Activated T-cell treated with anti-CD3 and anti-CD28 coated beads for 4 hours (primary cell): ENCODE measurements at places on chromosomes 11 and 22.

- DNase-seq = no peak
These were observed 9.5 kb downstream of the MACROD1 start for GRCh38 chr11:64156235-64157011.

GRCh38 chr22:25668437-25668836 is 73.6 kb upstream of the MYO18B start:
- DNase-seq = no peak

GRCh38 chr11:102560555-102561011 is 30.0 kb upstream of the MMP7 start:
- no peak for DNase-seq

DNA sequence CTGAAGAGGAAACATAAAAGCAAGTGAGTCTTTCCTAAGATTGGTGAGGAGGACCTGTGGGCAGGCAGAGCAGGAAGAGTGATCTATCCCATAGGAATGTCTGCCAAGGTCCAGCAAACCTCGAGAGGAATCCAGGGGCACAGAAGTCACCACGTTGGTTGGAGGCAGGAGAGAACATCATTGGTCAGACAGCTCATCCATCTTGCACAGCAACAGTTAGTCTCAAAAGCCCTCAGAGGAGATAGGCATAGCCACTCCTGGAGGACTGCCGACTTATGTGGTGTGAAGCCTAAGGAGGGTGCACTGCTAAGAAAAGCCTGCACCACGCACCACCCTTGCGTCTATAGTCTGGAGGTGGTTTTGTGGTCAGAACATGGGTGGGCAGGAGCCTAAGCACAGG is 109.1 kb downstream of the RASSF10 start:
- DNase-seq = no peak

GRCh38 chr11:43992183-43992582 is 49.7 kb downstream of the C11orf96 start:
- DNase-seq = no peak

DNA sequence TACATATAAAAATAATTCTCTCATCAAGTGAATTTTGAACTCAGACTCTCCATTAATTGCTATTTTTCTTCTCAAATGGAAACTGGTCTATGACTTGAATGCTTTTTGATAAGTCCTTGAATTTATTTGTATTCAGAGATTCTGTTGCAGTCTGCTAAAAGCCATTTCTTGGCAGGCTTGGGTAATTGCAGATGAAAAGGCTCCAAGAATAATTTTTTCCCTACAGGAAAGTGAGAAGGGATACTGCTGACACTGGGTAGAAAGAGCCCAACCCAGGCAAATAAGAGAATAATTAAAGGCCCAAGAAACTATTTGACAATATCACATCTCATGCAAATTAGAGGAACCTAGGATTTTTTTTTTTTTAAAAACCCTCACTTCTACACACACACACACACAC is 246.5 kb upstream of the DDI1 start:
- DNase-seq = no peak

DNA sequence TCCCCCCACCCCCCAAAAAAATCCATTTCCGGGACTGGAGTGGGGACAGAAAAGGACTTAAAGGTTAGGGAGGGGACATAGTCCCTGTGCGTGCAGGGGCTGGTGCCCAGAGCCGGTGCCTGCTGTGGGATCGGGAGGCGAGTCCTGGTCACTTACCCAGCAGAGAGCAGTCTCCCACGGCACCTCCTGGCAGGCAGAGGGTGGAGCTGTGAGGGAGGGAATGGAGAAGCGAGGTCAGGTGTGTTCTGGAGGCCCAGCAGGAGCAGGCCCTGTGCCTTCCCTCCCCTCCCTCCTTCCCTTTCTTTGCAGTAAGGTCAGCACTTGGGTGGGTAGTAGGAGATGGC is 28.4 kb downstream of the SHANK3 start:
- no peak for DNase-seq

- DNase-seq = no peak
These were observed 34.0 kb downstream of the AMPD3 start for GRCh38 chr11:10488934-10489691.

GRCh38 chr22:37566903-37567798 is 6.9 kb downstream of the CDC42EP1 start:
- peak; percentile 85 for DNase-seq

DNA sequence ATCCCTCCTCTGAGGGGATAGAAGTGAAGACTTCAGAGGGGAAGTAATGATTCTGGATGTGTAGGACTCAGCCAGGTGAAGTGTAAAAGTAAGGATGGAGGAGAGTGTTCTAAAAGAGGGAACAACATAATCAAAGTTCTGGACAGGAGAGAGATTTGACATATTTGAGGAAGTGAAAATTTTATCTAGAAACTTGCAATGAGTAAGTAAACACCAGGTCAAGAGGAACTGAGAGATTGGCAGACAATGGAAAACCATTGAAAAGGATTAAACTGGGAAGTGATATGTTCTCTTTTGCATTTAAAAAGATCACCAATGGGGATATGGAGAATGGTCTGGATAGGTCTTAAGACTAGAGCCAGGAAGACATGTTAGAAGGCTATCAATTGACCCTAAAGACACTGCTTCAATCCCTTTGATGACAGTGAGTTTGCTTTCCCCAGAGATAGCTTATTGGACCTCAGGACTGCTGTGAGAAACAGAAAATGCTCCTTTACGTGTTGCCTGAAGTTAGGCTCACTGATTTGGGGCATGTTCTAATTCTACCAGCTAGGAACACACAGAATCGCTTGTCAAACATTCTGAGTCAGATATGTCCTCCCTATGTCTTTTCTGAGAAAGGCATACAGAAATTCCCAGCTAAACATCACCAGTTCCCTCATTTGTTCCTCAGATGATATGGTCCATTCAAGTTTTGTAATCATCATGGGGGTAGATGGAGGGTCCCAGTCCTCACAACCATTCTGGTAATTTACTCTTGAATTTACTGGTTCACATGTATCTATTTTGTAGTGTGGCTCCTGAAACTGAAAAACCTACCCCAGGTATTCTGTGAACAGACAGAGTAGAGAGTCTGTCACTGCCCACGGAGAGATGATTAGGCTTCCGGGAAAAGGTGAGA is 144.9 kb downstream of the MAML2 start:
- DNase-seq = no peak

DNA sequence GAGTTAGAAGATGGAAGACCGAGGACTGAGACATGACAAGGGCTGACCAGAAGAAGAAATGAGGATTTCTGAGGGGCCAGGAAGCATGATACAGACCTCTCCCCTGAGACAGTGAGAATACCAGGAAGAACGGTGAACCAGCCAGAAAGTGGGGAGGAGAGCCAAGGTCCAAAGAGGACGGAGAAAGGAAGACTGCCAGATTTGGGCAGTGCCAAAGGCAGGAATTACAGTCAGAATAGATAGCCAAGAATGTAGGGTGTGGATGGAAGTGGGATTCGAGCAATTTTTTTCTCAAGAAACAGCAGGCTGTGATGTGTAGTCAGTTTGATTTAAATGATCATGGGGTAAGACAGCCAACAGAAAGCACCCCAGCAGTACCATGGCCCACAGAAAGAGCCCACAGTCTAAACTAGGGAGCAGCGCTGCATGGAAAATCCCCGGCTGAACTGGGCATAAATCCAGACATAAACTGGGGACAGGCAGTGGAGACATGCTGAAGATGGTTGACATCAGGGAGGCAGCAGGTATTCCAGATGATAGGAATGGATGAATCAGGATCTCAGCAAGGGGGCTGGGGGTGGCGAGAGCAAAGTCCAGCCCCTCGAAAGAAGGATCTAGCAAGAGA is 67.3 kb upstream of the BARX2 start:
- no peak for DNase-seq

DNA sequence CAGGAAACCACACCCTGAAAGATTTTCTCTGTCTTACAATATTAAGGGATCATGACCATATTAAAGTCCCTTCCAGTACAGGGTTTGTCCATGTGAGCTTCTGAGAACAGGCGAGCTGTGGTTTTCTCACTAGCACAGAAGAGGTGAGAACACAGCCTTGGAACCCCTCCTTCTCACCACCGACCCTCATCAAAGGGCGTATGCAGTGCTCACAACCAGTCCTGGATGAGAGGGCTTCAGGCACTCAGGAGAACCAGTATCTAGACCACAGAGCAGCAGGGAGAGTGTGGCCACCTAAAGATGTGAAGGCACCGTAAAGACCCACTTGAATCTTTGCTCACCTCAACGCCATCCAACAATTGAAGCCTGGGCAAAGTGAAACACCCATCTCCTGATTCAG is 397.0 kb downstream of the ETS1 start:
- no peak for DNase-seq

GRCh38 chr11:26842478-26843282 is 120.8 kb upstream of the SLC5A12 start:
- DNase-seq = no peak

DNA sequence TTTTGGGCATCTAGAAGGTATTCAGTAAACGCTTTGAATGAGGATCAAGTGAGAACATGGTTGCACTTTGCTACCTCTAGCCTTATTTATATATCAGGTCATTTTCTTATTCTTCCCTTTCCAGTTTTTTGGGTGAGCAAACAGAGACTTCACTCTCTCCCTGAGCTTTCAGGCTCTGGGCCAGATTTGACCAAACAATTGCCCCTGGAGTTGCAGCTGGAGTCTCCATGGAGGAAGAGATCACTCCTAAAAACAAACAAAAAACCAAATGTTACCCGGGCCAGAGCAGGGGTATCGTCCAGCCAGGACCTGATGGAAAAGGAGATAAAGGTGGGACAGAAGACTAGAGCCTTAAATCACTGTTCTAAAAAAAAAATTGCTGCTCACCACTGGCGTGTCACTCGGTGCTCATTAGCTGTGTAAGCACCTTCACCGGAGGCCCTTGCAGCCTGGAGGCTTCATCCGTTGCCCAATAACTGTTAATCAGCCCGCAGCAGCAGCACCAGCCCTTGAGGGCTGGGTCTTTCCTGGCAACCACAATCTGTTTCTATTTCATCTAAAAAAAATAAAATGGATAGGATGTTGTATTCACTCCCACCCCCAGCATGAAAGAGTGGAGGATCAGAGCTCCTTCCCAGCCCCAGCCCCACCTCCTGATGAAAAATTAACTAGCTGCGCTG is 125.0 kb downstream of the PKNOX2 start:
- DNase-seq = no peak

DNA sequence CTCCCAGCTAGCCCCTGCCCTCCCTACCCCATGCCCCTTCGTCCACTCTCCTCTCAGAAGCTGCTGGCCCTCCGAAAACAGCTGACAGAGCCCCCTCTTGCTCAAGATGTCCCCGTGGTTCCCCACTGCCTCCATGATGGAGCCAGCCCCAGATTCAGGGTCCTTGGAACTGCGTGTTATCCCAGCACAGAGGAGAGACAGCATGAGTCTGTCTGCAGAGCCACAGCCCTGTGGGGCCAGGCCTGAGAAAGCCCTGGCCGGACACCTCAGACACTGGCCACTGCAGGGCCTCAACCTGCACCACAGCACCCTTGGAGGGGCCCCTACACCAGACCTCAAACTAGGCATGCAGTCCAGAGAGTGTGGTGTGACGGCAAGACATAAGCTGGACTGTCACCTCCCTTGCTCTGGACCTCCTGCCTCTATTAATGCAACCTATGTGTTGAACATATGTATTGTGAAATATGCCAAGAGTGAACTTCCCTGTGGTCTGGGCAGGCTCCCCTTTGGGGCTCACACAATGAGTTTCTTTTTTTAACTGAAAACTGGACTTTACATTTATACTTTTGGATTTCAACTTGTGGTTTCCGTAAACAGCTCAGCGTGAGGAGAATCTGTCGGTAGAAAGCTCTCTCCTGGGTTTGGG is 9.6 kb downstream of the PNPLA5 start:
- no peak for DNase-seq

- DNase-seq = no peak
These were observed 231.9 kb upstream of the ISX start for GRCh38 chr22:34834059-34834458.

DNA sequence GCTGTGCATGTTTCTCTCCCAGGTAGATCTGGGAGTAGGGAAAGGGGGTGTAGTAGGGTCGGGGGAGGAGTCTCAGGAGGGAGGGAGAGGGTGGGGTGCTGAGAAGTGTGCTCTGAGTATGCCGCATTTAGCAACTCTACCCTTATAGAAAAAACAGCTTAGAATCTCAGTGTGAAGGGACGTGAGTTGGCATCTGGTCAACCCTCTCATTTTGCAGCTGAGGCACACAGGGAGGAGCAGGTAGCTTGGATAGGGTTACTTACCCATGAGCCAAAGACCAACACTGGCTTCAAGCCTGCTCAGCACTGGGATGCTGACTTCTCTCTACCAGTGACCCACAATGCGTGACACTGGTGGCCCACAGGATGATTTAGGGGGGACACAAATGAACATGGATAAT is 95.9 kb downstream of the FBXO7 start:
- DNase-seq = no peak

DNA sequence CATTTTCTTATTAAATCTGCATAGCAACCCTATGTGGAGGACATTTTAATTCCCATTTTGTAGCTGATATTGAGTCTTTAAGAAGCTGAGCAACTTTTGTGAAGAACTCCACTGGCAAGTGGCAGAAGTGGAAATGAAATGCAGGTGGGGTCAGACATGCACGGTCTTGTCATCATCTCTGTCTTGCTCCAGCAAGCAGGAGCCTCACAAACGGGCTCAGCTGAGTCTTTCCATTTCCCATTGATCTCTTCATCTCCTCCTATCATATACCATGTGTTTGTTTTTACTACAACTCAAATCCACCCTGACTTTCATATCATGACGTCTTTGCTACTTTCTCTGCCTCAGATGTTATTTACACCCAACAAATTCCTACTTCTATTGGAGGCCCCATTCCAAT is 97.9 kb upstream of the TENM4 start:
- no peak for DNase-seq

- peak; percentile 74 for DNase-seq
These were observed at the start of gene MACROD1 for GRCh38 chr11:64165842-64166635. TSS of gene MACROD1 (minus strand) at chr11:64166113. CDS start at chr11:64165994, 119 bp downstream.

GRCh38 chr11:20122131-20122530 is 38.1 kb downstream of the DBX1 start:
- no peak for DNase-seq

DNA sequence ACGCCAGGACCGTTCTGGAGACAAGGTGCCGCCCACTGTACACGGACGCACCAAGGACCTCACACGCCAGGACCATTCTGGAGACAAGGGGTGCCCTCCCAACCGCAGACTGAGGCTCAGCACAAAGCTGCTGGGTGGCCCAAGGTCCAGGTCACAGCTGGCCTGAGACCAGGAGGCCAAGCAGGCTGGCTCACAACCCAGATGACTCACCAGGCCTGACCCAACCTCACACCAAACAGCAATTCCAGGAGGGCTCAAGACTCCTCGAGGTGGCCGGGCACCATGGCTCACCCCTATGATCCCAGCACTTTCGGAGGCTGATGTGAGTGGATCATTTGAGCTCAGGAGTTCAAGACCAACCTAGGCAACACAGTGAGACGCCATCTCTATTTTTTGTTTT is 14.8 kb downstream of the BRD1 start:
- no peak for DNase-seq

- no peak for DNase-seq
These were observed 53.9 kb downstream of the CTNND1 start for GRCh38 chr11:57815476-57815875.

GRCh38 chr11:78860720-78861422 is 286.2 kb upstream of the NARS2 start:
- DNase-seq = no peak

- DNase-seq = no peak
These were observed 68.1 kb downstream of the CSTPP1 start for GRCh38 chr11:47004595-47005033.
